Liver (tissue), 10 donors: ENCODE measurements at places on chromosomes 6 and 20. TPM values are rescaled to one million over a fixed set of nuclear protein-coding genes. Genes with fewer than 3 reads are reported as not detected.

TNFRSF21 gene
- total RNA-seq: 3.2 TPM

- H3K4me1 ChIP-seq: no peaks in the 10 kb centered on the region
- no peaks in the 10 kb centered on the region for H3K36me3 ChIP-seq
- no peak overlapping the region for H3K4me3 ChIP-seq
Observed at GRCh38 chr6:63615590-63615989, 20.0 kb upstream of the PHF3 start.

DNA sequence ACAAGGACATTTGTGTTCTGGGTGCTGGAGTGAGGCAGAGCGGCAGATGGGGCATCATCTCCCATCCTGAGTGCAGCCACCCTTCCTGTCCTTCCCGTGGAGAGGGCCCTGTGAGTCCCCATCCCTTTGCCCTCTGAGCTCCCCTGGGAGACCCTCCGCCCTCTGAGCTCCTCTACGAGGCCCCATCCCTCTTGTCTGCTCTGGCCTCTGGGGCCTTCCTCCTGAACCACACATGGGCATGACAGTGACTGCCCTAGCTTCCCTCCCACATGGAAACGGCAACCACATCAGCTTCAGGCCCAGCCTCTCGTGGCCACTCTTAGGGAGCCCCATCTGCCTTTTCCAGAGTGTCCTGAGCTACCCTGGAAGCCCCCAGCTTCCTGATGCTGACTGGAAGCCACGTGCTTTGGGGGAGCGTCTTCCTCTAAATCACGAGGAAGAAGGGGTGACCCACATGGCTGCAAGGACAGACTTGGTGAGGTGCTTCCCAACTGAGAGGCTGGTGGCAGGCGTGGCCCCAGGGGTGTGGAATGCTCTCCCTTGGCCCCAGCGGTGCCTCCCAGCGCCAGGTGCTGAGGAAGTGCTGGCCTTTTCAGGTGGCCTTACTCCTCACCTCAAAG is 52.6 kb downstream of the GINS1 start:
- no peaks in the 10 kb centered on the region for H3K4me1 ChIP-seq
- no peak overlapping the region for H3K4me3 ChIP-seq
- H3K27me3 ChIP-seq: no peaks in the 10 kb centered on the region
- peaks cover 33% of the 10 kb centered on the region for H3K36me3 ChIP-seq
- H3K27ac ChIP-seq: no peak overlapping the region

BEND6 gene
- under 0.01 TPM for total RNA-seq

- no peaks in the 10 kb centered on the region for H3K27me3 ChIP-seq
- H3K36me3 ChIP-seq: no peaks in the 10 kb centered on the region
- no peak overlapping the region for H3K4me3 ChIP-seq
- H3K27ac ChIP-seq: no peak overlapping the region
Observed at GRCh38 chr20:24879875-24880274, 69.2 kb upstream of the CST7 start.
